ENCODE measurements at places on chromosomes 3 and 15. TPM values are rescaled to one million over a fixed set of nuclear protein-coding genes. Genes with fewer than 3 reads are reported as not detected.

- H3K4me1 ChIP-seq: peaks cover 13% of the 10 kb centered on the region
- no peak overlapping the region for H3K4me3 ChIP-seq
- H3K36me3 ChIP-seq: peaks cover 6% of the 10 kb centered on the region
- H3K27ac ChIP-seq: no peak overlapping the region
- no peaks in the 10 kb centered on the region for H3K27me3 ChIP-seq
Observed at GRCh38 chr15:89101302-89102193, 13.3 kb downstream of the ABHD2 start.

- peak overlapping the region; percentile 50 for H3K4me3 ChIP-seq
- no peak for DNase-seq
- no peaks in the 10 kb centered on the region for H3K27me3 ChIP-seq
- H3K27ac ChIP-seq: peak overlapping the region; percentile 64
Observed at GRCh38 chr3:16849795-16850194, 35.0 kb upstream of the PLCL2 start.

DNA sequence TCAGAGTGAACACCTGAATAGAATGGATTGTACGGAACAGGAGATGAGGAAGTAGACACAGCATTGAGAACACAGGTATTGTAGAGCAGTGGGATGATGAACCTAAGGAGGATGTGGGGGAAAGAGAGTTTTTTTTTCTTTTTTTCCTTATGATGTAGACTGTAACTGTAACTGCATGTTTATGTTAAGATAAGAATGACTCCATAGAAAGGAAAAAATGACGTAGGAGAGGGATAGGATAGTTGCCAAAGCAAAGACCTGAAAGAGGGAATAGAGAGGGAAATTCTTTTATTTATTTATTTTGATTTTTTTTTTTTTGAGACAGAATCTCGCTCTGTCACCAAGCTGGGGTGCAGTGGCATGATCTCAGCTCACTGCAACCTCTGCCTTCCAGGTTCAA, 33.2 kb downstream of the APH1B start:
- no peak overlapping the region for H3K4me3 ChIP-seq
- H3K27me3 ChIP-seq: no peaks in the 10 kb centered on the region
- H3K36me3 ChIP-seq: no peaks in the 10 kb centered on the region
- DNase-seq: no peak

The FANCD2OS gene
- total RNA-seq: not detected

The GRK7 gene
- total RNA-seq: not detected

Measured in activated CD4-positive, alpha-beta memory T cell treated with anti-CD3 and anti-CD28 coated beads, Interleukin-2, amount 10 ng/mL, durations not matched to agents 7 days and 5 days (primary cell).